GM13976 (cell line): ENCODE measurements at places on chromosomes 4 and X.

GRCh38 chrX:13927175-13927574 lies 102.5 kb downstream of the GEMIN8 start:
- DNase-seq = no peak

- DNase-seq = no peak
These were observed 9.6 kb downstream of the RHOH start for GRCh38 chr4:40206426-40206825.

- no peak for DNase-seq
These were observed 22.1 kb downstream of the PKD2 start for GRCh38 chr4:88029556-88029955.

GRCh38 chrX:154458954-154459778 lies 1.1 kb downstream of the PLXNA3 start:
- no peak for DNase-seq

GRCh38 chrX:151871244-151871643 lies 41.4 kb upstream of the MAGEA4 start:
- no peak for DNase-seq

DNA sequence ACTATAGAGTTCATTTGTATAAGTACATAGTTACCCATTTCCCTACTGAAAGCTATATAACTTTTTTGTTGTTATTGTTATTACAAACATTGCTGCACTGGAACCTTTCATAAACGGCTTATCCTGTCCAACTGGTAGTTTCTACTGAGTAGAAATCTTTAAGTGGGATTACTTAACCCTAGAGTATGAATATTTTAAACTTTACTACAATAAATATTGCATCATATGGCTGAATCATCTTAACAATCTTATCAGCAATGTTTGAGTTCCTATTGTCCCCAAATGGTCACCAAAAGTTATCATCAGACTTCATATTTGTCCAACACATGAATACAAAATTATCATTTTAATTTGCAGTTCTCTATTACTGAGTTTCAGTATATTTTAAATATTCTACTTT lies 40.5 kb downstream of the LCORL start:
- no peak for DNase-seq

DNA sequence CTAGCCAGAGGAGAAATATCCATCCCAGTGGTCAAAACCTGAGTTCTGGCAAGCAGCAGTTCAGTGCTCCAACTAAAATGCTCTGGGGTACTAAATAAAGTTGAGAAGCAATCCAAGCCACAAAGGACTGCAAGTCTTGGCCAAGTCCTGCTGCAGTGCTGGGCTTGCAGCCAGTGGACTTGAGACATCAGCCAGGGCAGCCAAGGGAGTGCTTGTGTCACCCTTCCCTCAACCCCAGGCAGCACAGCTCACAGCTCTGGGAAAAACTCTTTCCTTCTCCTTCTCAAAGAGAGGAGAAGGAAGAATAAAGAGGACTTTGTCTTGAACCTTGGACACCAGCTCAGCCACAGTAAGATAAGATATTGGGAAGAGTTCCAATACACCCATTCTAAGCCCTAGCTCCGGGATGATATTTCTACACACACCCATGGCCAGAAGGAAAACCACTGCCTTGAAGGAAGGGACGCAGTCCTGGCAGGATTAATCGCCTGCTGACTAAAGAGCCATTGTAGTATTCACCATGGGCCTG lies 99.8 kb downstream of the PTCHD1 start:
- no peak for DNase-seq

DNA sequence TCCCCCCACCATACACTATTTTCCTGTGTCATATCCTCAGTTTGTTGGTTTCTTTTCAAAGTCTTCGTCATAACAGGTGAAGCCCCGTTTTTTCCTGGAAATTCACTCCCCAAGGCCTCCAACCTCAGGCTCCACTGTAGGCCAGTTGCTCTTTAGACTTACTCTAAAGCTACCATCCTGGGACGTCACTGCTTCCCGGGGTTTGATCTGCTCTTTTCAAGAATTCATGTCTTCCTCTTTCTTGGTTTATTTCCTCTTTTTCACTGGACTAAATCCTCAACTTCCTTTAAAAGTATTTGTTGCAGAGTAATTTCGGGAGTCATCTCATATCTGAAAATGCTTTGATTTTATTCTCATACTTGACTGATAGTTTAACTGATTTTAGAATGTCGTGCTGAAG lies 6.5 kb upstream of the SERTM2 start:
- no peak for DNase-seq

- peak; percentile 55 for DNase-seq
These were observed at the start of gene SNCA for GRCh38 chr4:89836897-89837384. Gene SNCA (minus strand): TSS chr4:89837161. CDS start chr4:89835667, 1,494 bp downstream.

DNA sequence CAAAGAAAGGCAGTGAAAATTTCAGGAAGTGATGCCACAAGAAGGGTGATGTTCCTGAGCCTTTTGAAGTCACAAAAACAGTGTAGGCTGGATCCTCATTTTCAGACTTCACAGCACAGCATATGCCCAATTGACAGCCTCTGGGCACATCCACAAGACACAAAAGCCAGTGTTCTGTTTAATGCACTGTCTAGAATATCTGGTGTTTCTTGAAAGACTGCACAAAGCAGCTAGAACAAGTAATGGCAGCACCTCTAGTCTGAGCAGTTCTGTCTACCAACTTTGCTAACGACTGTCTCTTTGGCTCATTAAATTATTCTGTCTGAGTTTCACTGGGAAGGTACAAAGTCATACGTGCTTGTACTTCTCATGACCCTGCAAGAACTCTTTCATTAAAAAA lies 417.1 kb upstream of the GALNT7 start:
- DNase-seq = no peak

- no peak for DNase-seq
These were observed 903.4 kb downstream of the TECRL start for GRCh38 chr4:63505714-63506460.

- no peak for DNase-seq
These were observed 521.5 kb downstream of the BCOR start for GRCh38 chrX:39576041-39576872.

- no peak for DNase-seq
These were observed 20.8 kb upstream of the TRIM60 start for GRCh38 chr4:165010991-165011390.

- DNase-seq = no peak
These were observed 255.3 kb downstream of the RAPGEF2 start for GRCh38 chr4:159358226-159358625.

GRCh38 chrX:49850028-49850427 lies 20.9 kb downstream of the PAGE4 start:
- no peak for DNase-seq

- peak; percentile 49 for DNase-seq
These were observed at the start of gene UCP1 for GRCh38 chr4:140568507-140569306. Gene UCP1 (minus strand): TSS chr4:140568961. CDS start chr4:140568729, 232 bp downstream.

GRCh38 chr4:157220371-157220881 lies at the start of gene GRIA2:
Gene GRIA2 (plus strand): TSS chr4:157220728. CDS start chr4:157221043, 315 bp downstream.
- peak; percentile 42 for DNase-seq

- DNase-seq = no peak
These were observed 6.0 kb upstream of the BCORL1 start for GRCh38 chrX:129976441-129976840.

DNA sequence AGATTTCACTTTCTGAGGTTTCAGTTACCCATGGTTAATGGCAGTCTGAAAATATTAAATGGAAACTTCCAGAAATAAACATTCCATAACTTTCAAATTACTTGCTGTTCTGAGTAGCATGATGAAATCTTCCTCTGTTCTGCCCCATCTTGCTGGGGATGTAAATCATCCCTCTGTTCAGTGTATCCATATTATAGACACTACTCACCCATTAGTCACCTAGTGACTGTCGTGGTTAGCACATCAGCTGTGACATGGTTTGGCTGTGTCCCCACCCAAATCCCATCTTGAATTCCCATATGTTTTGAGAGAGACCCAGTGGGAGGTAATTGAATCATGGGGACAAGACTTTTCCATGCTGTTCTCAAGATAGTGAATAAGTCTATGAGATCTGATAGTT lies 125.5 kb upstream of the GIMD1 start:
- no peak for DNase-seq

- no peak for DNase-seq
These were observed 72.2 kb downstream of the BLTP1 start for GRCh38 chr4:122224348-122224747.

GRCh38 chr4:57125996-57126395 lies 15.8 kb upstream of the IGFBP7 start:
- no peak for DNase-seq

DNA sequence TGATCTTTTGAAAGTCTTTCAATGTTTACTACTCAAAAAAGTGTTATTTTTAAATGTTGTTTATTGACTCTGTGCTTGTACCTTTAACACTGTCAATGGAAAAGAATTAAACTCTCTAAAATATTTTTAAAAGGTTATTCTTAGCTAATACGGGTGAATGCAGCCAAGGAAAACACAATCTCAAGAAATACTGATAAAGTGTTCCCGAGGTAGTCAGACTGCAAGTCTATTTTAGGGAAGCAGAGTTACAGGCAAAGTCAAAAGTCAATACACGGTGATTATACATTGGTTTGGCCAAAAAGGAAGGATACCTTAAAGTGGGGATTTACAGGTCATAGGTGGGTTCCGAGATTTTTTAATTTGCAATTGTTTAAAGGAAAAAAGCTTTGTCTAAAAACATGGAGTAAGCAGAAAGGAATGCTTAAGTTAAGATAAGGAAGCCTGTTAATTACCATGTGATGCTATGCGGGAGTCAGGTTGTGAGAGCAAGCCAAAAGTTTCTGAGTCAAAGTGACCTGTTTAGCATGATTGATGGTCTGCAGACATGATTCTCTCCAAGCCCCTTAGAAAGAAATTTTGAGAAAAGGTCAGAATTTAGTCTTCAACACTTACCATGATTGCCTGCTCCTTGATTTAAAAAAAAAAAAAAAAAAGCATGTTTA lies 288.4 kb downstream of the KLHL4 start:
- DNase-seq = no peak

- DNase-seq = no peak
These were observed 146.3 kb downstream of the SHROOM3 start for GRCh38 chr4:76581077-76581962.

GRCh38 chr4:121189326-121190215 lies 25.4 kb upstream of the TNIP3 start:
- DNase-seq = no peak

DNA sequence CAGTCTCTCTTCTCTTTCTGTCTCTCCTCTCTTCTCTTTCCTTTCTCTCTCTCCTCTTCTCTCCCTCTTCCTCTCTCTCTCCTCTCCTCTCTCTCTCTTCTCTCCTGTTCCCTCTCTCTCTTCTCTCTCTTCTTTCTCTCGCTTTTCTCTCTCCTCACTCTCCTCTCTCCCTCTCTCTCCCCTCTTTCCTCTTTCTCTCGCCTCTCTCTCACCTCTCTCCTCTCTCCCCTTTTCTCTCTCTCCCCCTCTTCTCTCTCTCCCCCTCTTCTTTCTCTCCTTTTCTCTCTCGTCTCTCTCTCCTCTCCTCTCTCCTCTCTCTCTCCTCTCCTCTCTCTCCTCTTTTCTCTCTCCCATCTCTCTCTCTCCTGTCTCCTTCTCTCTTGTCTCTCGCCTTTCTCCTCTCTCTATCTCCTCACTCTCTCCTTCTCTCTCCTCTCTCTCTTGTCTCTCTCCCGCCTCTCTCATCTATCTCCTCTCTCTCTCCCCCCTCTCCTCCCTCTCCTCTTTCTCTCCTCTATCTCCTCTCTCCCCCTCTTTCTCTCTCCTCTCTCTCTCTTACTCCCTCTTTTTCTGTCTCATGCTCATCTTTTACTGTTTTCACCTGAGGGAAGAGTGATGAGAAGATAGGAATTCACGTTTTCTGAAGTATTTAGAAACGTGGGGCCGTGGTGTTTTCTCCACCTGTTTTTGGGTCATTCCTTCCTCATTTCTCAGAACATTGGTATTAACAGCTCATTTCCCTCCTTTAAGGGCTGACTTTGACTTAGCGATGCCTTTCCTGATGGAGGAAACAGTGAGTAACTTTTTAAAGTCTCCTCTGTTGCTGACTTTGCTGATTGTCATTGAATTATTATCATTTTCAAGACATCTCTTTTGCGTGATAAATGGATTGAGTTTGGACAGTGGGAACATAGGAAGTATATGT lies 80.6 kb upstream of the CD99 start:
- DNase-seq = peak; percentile 24

- DNase-seq = no peak
These were observed 71.0 kb downstream of the SNCA start for GRCh38 chr4:89765966-89766365.
